ENCODE measurements at places on chromosomes 6 and 20. TPM values are rescaled to one million over a fixed set of nuclear protein-coding genes. Genes with fewer than 3 reads are reported as not detected.

The PLTP gene
- 79.9 TPM for total RNA-seq

The MOG gene
- not detected for total RNA-seq

The APOBEC2 gene
- total RNA-seq, result not detected

DNA sequence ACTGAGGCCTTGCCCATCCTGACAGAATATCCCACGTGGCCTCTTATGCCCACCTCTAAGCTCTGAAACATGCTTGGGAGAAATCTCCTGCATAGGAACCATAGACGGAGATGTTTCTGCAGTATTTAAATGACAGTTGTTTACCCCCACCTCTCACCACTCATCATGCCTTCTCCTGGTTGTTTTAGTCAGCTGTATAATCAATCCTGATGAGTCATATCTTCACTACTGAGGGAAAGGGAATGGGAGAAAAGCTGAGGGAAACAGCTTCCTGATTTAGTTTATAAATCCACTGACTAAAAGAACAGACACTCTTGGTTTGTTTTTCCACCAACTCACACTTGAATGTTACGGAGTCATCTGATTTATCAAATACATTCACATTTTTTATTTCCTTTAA is 113.2 kb upstream of the TENT5A start:
- no peaks in the 10 kb centered on the region for H3K36me3 ChIP-seq
- no peak overlapping the region for H3K4me3 ChIP-seq
- DNase-seq, result no peak
- no peaks in the 10 kb centered on the region for H3K27me3 ChIP-seq
- no peaks in the 10 kb centered on the region for H3K4me1 ChIP-seq

DNA sequence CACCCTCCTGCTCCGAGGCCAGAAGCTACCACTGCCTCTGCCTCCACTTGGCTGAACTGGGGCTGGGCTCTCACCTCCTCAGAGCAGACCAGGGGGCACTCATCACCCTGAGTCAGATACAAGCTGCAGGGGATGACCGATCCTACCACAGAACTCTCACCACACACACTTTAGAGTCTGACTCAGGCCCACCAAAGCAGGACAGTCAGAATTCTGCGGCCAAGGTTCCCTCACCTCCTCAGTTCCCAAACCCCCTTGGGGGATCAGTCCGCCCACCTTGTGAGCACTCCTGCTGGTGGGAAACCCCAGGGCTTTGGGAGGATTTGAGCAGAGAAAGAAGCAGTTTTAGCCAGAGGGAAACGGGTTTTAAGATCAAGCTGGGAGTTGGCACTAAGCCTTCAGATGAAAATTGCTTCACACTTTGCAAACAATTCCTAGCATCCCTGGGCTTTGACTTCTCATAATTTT is 587.8 kb upstream of the JAG1 start:
- no peaks in the 10 kb centered on the region for H3K4me1 ChIP-seq

The EGFL8 gene
- total RNA-seq, result 2.6 TPM

DNA sequence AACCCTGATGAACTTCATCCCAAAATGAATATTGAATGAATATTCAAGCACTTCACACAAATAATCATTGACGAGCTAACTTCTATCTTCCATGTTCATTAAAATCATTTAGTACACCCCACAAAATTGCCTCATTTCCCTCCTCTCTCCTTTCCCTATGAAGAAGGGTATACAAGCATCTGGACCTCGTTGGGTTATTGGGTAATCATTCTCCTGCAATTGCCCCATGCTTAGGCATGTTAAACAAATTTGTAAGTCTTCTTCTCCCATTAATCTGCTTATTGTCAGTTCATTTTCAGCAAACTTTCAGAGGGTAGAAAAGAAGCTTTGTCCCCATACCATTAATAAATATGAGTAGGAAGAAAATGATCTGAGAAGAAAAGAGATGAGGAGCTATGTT is 27.6 kb downstream of the PRKN start:
- H3K27ac ChIP-seq, result no peak overlapping the region
- no peaks in the 10 kb centered on the region for H3K4me1 ChIP-seq
- no peaks in the 10 kb centered on the region for H3K36me3 ChIP-seq
- DNase-seq, result no peak

DNA sequence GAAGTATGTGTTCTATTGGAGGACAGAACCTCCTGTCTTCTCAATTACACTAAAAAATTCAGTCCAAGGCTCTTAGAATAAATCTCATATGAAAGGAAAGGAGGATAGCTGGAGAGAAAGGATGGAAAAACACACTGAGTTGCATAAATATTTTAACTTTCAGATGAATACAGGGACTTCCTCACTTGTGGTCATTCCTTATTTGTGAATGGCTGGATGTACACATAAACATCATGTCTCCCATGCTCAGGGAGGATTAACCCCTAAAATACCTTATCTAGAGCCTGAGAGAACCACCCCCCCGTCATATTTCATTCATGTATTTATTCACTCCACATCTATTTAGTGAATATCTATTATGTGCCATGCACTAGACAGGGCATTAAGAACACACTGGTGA is 217.6 kb upstream of the CITED2 start:
- peak overlapping the region; percentile 83 for H3K27ac ChIP-seq
- DNase-seq, result no peak
- peaks cover 92% of the 10 kb centered on the region for H3K4me1 ChIP-seq
- H3K27me3 ChIP-seq, result no peaks in the 10 kb centered on the region
- H3K4me3 ChIP-seq, result no peak overlapping the region

The RCAN2 gene
- 7.4 TPM for total RNA-seq

GRCh38 chr6:5461365-5461764 is 200.1 kb downstream of the FARS2 start:
- no peaks in the 10 kb centered on the region for H3K4me1 ChIP-seq
- DNase-seq, result no peak
- H3K27me3 ChIP-seq, result no peaks in the 10 kb centered on the region
- H3K36me3 ChIP-seq, result no peaks in the 10 kb centered on the region

DNA sequence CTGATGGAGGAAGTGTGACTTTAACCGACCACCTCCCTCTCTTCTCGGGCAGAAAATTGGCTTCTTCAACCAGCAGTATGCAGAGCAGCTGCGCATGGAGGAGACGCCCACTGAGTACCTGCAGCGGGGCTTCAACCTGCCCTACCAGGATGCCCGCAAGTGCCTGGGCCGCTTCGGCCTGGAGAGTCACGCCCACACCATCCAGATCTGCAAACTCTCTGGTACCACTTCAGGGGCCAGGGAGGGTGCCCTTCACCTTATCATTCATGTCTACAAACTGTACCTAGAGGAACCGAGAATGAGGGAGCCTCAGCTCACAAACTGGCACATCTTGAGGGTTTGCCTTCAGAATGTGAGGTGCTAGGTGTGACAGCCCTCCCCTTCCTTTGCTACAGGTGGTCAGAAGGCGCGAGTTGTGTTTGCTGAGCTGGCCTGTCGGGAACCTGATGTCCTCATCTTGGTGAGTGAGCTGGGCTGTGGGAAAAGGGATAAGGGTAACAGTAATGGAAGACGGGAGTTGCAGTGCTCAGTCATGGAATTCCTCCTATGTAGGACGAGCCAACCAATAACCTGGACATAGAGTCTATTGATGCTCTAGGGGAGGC is 18.6 kb downstream of the ABCF1 start:
- H3K4me3 ChIP-seq, result no peak overlapping the region
- H3K27ac ChIP-seq, result no peak overlapping the region
- H3K36me3 ChIP-seq, result peaks cover 5% of the 10 kb centered on the region

DNA sequence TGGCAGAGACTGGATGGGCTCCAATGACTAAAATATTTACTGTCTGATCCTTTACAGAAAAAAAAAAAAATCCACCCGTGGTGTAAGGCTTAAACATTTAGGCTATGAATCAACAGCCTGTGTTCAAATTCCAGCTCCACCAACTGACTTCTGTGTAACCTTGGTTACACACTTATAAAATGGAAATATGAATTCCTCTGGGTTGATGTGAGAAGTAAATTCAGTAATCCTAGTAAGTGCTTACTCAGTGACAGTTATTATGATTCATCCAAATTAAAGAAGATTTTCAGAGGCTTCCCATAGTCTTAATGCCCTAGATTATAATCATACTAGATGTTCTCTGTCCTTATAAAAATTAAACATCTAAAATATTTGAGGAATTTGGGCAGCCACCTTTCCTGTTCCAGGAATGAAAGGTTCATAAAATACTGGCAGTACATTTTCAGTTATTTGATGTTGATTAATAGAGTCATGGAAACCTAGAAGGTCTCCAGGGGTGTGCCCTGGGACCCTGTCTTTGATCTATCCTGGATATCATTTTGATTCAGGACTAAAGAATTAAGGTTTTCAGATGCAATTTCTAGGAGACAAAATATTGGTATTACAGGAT is 180.3 kb upstream of the ZNF217 start:
- peak overlapping the region; percentile 56 for H3K27ac ChIP-seq
- no peaks in the 10 kb centered on the region for H3K36me3 ChIP-seq
- H3K27me3 ChIP-seq, result no peaks in the 10 kb centered on the region
- no peaks in the 10 kb centered on the region for H3K4me1 ChIP-seq
- no peak for DNase-seq

DNA sequence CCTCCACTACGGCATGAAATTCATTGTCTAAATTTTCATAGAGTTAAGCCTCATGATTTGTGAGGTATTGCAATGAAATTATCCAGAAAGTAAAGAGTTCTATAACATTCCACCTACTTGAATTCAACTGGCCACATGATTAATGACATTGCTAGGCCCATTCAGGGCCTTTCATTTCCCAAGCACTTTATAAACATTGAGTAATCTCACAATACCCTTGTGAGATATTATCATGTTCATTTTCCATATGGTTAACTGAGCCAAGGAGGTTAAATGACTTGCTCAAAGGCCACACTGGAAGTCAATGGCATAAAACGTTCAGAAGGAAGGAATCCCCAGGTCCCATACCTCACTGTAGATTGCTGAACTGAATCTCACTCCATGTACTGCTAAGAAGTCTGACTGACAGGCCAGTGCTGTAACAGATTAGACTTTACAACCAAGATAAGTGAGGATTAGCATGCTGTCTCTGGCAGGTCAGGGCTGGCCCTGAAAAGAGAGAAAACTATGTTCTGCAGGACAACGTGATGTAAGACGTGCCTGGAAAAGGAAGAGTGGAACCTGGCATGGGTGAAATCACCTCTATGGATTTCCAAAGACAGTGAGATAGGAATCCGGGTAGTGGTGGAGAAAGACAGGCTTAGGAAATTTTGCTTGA is 75.9 kb upstream of the SPACA1 start:
- no peak for DNase-seq
- H3K4me3 ChIP-seq, result no peak overlapping the region
- H3K4me1 ChIP-seq, result peaks cover 4% of the 10 kb centered on the region
- no peak overlapping the region for H3K27ac ChIP-seq
- H3K27me3 ChIP-seq, result peaks cover 29% of the 10 kb centered on the region
- H3K36me3 ChIP-seq, result no peaks in the 10 kb centered on the region

GRCh38 chr20:20498076-20498861 is 130.4 kb downstream of the INSM1 start:
- peaks cover 3% of the 10 kb centered on the region for H3K4me1 ChIP-seq
- no peaks in the 10 kb centered on the region for H3K27me3 ChIP-seq
- DNase-seq, result no peak
- H3K4me3 ChIP-seq, result no peak overlapping the region
- no peak overlapping the region for H3K27ac ChIP-seq

DNA sequence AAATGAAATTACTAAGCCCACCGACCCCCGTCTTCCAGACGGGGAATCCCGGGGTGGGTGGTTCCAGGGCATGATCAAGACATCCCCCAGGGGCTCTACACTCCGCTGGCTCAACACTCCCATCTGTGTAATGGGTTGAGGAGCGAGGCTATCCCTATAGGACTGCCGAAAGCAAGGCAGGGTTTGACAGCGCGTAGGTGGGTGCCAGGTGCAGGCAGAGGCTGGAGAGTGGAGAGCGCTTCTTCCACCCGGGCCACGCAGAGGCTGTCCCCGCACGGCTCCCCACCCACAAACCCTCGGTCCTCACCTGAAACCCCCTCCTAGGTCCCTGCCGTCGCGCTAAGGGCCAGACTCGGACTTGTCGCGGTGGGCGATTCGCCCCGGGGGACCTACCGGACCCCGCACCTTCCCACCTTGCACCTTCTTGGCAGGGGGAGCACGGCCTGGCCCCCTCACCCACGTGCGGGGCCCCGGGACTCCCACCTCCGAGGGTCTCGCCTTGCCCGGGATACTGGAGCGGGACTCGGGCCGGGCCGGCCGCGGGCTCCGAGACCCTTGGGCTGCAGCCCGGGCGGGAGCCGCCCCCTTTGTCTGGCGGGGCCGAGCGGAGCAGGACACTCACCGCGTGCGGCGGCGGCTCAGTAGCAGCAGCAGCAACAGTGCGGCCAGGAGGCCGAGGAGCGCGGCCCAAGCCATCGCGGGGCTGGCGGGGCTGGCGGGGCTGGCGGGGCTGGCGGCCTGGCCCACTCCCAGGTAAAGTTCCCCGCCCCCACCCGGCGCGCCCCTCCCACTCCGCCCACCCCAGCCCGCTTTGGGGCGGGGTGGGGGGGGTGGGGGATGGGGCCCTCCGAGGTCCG is at the start of gene PTGIS:
TSS of gene PTGIS (minus strand) at position 717 of the 857 bp plus-strand sequence. CDS start at position 696, 21 bp downstream.
- no peaks in the 10 kb centered on the region for H3K4me1 ChIP-seq
- H3K4me3 ChIP-seq, result peak within 1 kb of the TSS; percentile 38
- H3K36me3 ChIP-seq, result no peaks in the 10 kb centered on the region
- H3K27me3 ChIP-seq, result peaks cover 57% of the 10 kb centered on the region
- H3K27ac ChIP-seq, result peak within 1 kb of the TSS; percentile 87
- DNase-seq, result no peak
